Stimulated activated naive CD4-positive, alpha-beta T cell (primary cell): ENCODE measurements at places on chromosomes 4 and X.

GRCh38 chrX:53047228-53047627 lies 1.4 kb upstream of the GPR173 start:
- no peak for DNase-seq

GRCh38 chrX:32483534-32484136 lies 727.7 kb downstream of the DMD start:
- no peak for DNase-seq

- DNase-seq = no peak
Observed at GRCh38 chrX:39519030-39519488, 578.7 kb downstream of the BCOR start.

- no peak for DNase-seq
Observed at GRCh38 chr4:183165376-183165775, 66.3 kb downstream of the WWC2 start.

DNA sequence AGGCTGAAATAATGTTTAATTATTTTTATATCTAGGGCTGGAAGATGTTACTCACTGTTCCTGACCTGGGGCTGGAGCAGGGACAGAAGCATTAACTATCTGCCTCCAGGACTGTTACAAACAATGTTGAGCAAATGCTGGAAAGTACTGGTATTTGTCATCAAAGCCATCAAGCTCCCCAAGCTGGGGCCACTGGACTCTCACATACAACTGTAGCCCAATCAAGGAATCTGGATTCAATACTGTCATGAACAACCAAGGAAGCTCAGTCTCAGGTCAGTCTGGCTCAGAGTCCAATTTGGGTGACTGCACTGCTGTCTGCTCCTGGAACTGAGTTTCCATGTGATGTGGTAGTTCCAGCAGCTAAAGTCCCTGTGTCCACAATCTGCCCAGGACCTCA lies 50.4 kb downstream of the APOO start:
- DNase-seq = no peak

GRCh38 chr4:153439831-153440230 lies 26.3 kb upstream of the TMEM131L start:
- no peak for DNase-seq

- DNase-seq = no peak
Observed at GRCh38 chrX:39653691-39654090, 444.1 kb downstream of the BCOR start.

DNA sequence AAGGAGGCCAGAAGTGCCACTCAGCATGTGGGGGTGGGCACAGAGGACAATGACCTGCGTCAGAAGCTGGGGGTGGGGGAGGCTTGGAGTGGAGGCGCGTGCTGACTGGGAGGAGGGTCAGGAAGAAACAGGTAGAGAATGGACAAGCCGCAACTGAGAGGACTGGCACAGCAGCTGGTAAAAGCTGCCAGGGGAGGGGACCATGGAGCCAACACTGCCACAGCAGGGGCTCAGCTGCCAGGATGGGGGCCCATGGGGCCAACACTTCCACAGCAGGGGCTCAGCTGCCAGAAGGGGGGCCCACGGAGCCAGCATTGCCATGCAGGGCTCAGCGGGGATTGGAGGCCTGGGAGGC lies 19.1 kb downstream of the RNF212 start:
- DNase-seq = no peak

- no peak for DNase-seq
Observed at GRCh38 chr4:182083671-182084410, 159.4 kb upstream of the TENM3 start.

DNA sequence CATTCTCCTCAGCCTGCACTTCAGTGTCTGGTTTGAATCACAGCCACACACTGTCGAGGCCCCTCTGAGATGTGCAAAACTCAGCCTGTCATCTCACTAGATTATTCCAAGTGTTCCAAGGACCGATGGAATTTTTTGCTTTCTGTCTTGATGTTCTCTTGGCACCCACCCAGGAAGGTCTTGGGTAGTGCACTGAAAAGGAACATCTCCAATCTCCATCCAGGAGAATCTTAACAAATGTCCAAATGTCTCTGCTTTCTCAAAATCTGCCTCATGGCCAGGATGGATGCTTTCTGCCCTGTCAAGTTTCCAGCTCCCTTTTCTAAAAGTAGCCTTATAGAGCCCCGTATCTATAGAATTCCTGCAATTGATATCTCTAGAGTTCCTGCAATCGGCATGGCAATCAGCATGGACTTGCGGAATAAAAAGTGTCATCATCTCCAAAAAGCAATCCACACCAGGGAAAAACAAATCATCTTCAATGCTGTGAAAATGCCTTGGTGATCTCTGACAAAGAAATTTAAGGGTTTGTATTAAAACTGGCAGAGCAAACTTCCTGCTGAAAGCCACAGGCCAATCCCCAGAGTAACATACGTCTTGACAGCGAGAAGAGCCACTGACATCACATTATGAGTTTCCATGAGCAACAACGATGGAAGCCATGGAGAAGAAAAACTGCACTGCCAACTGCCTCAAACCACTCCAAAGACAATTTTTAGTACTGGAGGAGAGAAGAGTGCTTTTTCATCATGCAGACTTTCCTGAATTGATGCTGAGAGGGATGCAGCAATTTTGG lies 215.3 kb upstream of the FAM9B start:
- no peak for DNase-seq

DNA sequence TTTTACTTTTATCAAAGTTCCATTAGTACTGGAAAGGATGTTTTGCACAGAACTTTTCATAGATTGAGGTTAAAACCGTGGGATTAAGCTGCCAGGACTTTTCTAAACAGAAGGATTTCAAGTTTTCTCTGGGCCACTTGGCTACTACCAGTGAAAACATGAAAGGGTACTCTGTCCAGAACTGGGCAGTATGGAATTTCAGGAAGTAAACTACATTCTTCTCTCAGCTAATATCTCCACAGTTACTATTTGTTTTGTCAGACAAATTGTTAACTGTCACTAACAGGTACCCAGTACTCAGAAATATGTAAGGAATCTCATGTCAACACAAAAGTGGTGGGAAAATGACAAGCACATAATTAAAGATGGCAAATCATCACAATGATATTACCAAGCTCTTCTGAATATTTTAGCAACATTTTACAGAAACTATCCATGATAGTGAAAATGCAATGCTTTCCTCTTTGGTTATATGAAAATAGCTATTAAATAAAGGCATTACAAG lies 454.4 kb downstream of the C4orf33 start:
- DNase-seq = no peak

DNA sequence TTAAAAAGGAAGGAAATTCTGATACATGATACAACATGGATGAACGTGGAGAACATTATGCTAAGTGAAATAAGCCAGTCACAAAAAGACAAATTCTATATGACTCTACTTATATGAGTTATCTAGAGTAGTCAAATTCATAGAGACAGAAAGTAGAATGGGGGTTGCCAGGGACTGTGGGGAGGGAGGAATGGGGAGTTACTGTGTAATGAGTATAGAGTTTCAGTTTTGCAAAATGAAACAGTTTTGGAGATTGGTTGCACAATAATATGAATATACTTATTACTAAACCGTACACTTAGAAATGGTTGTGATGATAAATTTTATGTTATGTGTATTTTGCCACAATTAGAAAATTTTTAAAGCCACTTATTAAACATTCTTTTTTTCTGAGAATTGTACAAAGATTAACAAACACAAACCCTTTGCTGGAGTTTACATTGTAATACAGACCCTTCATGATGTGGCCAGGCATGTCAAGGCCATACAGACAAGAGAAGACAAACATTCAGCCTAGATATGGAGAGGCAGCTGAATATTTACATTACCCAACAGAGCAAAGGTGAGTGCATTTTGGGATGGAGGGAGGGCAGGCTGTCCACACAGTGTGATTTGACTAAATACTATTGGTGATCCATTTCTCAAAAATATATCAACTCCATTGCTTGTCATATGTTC lies 21.2 kb upstream of the GPC3 start:
- DNase-seq = no peak

GRCh38 chrX:155213731-155214130 lies 2.5 kb upstream of the VBP1 start:
- no peak for DNase-seq

GRCh38 chr4:168759959-168760527 lies 250.0 kb downstream of the CBR4 start:
- no peak for DNase-seq

GRCh38 chr4:138200236-138200590 lies 41.9 kb downstream of the SLC7A11 start:
- no peak for DNase-seq
